ENCODE measurements at places on chromosomes 12 and 14. TPM values are rescaled to one million over a fixed set of nuclear protein-coding genes. Genes with fewer than 3 reads are reported as not detected.

- H3K36me3 ChIP-seq: no peaks in the 10 kb centered on the region
- no peak overlapping the region for H3K4me3 ChIP-seq
- no peak overlapping the region for H3K27ac ChIP-seq
- no peaks in the 10 kb centered on the region for H3K4me1 ChIP-seq
- no peak for DNase-seq
Observed at GRCh38 chr12:106187155-106187789, 48.5 kb upstream of the NUAK1 start.

DNA sequence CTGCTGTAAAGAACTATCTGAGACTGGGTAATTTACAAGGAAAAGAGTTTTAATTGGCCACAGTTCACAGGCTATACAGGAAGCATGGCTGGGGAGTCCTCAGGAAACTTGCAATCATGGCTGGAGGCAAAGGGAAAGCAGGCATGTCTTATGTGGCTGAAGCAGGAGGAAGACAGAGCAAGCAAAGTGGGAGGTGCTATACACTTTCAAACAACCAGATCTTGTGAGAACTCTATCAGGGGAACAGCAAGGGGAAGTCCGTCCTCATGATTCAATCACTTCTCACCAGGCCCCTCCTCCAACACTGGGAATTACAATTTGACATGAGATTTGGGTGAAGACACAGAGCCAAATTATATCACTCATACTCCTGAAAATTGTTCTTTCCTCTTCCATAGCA is 109.5 kb upstream of the PKP2 start:
- no peaks in the 10 kb centered on the region for H3K27me3 ChIP-seq
- H3K4me3 ChIP-seq: no peak overlapping the region
- no peaks in the 10 kb centered on the region for H3K4me1 ChIP-seq
- H3K27ac ChIP-seq: no peak overlapping the region

- no peaks in the 10 kb centered on the region for H3K27me3 ChIP-seq
- no peak for DNase-seq
- H3K4me3 ChIP-seq: peak overlapping the region; percentile 16
- peaks cover 12% of the 10 kb centered on the region for H3K4me1 ChIP-seq
- H3K36me3 ChIP-seq: no peaks in the 10 kb centered on the region
Observed at GRCh38 chr14:90828642-90829487, 12.6 kb upstream of the TTC7B start.

Gene SERPINA12
- polyA plus RNA-seq: not detected

Gene DHRS7
- 104 TPM for polyA plus RNA-seq

GRCh38 chr14:92247341-92247740 is 75.6 kb upstream of the SLC24A4 start:
- no peaks in the 10 kb centered on the region for H3K4me1 ChIP-seq
- H3K27me3 ChIP-seq: no peaks in the 10 kb centered on the region
- H3K4me3 ChIP-seq: no peak overlapping the region

- no peaks in the 10 kb centered on the region for H3K27me3 ChIP-seq
- H3K4me3 ChIP-seq: no peak overlapping the region
- H3K36me3 ChIP-seq: 0 out of 2 replicates have a peak, but pooled peaks cover under 1% of the 10 kb centered on the region
- no peak overlapping the region for H3K27ac ChIP-seq
- no peaks in the 10 kb centered on the region for H3K4me1 ChIP-seq
Observed at GRCh38 chr14:77290705-77291104, 19.7 kb upstream of the NGB start.

GRCh38 chr14:57291692-57292647 is 23.2 kb downstream of the AP5M1 start:
- H3K4me1 ChIP-seq: no peaks in the 10 kb centered on the region
- no peaks in the 10 kb centered on the region for H3K27me3 ChIP-seq
- H3K4me3 ChIP-seq: no peak overlapping the region
- DNase-seq: no peak
- H3K36me3 ChIP-seq: no peaks in the 10 kb centered on the region

Gene RDH11
- polyA plus RNA-seq: 56.1 TPM

Gene BHLHE41
- polyA plus RNA-seq: not detected

- no peaks in the 10 kb centered on the region for H3K4me1 ChIP-seq
- no peaks in the 10 kb centered on the region for H3K36me3 ChIP-seq
- H3K27ac ChIP-seq: no peak within 1 kb of the TSS
Observed at GRCh38 chr12:81077686-81078441, at the start of gene ACSS3. TSS of gene ACSS3 (plus strand) at chr12:81078079. CDS start at chr12:81078121, 42 bp downstream.
